ENCODE measurements at places on chromosomes 6 and 20. TPM values are rescaled to one million over a fixed set of nuclear protein-coding genes. Genes with fewer than 3 reads are reported as not detected.

DNA sequence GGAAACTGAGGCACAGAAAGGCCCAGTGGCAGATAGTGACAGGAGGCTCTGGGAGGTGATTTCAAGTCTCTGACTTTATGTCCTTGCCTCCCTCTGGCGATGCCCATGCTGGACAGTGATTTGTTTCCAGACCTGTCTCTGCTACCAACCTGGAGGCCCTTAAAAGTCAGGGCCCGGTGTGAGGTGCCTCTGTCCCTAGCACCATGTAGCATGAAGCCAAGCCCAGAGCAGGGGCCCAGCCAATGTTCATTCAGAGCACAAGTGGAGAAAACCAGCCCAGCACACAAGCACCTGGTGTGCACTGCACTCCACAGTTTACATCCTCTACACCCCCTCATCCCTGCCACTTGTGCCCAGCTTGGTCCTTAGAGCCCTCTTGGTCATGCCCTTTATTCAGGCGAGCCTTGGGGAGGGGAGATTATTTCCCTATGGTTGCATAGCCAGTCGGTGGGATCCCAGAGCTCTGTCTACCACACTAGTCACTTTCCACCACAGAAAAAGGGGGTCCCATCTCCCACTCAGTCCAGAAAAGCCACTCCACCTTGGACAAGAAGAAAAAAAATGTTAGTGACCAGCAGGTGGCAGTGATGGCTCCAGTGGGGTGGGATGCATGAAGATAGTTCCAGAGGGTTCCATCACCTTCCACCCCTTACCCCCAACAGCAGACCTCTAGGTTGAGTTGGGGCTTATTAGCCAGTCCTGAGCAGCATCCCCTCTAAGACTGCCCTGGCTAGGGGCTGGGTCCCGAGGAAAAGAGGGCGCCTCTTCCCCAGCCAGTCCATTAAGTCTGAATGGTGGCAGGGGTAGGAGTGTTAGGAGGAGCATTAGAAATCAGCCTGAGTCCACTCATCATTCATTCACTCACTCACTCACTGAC, 30.9 kb downstream of the KIAA1755 start:
- DNase-seq = no peak

GRCh38 chr6:116271149-116271708, 8.5 kb downstream of the TSPYL1 start:
- no peak for DNase-seq

GRCh38 chr6:161549977-161550655, 276.3 kb upstream of the AGPAT4 start:
- DNase-seq = no peak

DNA sequence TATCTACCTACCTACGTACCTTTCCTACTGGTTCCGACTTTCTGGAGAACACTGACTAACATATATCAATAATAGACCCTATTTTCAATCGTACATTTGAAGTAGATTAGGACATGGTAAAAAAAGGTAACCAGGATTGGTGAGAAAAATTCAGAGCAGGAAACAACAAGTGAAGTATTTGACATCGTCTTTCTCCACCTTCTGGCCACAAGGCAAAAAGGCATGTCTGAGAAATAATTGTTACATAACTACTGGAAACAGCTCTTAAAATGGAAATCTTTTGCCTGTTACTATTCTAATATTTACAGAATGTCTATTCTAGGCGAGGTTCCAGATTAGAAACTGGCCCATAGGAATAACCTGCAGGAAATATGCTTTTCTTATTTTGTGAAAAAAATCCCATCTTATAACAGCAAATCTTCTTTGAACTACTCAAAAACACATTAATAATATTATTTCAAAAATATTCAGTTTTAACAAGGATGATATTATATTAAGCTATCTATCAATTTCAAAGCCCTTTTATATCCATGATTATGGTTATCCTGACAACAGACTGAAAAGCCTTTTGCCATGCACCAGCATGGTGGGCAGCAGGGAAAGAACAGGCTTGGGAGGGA, 80.8 kb downstream of the RCAN2 start:
- no peak for DNase-seq

DNA sequence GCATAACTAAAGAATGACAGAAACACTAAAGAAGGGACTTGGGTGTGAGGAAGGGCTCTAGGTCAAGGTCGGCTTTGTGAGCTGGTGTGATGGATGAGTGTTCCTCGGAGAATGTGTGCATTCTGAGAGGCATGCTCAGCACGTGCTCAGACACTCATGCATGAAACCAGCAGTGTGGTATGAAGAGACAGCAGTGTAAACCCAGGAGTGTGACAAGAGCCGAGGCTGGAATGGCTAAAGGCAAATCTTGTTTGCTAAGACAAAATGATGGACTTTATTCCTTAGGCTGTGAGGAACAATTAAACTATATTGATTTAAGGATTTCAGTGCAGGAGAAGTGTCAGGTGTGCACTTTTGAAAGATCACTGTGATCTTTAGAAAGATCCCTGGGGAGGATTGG, 107.4 kb upstream of the MAP7 start:
- DNase-seq = no peak

- no peak for DNase-seq
These were observed 14.9 kb downstream of the KCNQ5 start for GRCh38 chr6:72636786-72637185.

- DNase-seq = no peak
These were observed 30.2 kb downstream of the PHACTR3 start for GRCh38 chr20:59634435-59635005.

Gene REV3L
- total RNA-seq = 20.7 TPM

Gene CCN6
- total RNA-seq = not detected

- DNase-seq = no peak
These were observed 253.4 kb downstream of the PHACTR1 start for GRCh38 chr6:12969966-12970365.

- no peak for DNase-seq
These were observed 20.5 kb upstream of the FOXC1 start for GRCh38 chr6:1589208-1589607.

DNA sequence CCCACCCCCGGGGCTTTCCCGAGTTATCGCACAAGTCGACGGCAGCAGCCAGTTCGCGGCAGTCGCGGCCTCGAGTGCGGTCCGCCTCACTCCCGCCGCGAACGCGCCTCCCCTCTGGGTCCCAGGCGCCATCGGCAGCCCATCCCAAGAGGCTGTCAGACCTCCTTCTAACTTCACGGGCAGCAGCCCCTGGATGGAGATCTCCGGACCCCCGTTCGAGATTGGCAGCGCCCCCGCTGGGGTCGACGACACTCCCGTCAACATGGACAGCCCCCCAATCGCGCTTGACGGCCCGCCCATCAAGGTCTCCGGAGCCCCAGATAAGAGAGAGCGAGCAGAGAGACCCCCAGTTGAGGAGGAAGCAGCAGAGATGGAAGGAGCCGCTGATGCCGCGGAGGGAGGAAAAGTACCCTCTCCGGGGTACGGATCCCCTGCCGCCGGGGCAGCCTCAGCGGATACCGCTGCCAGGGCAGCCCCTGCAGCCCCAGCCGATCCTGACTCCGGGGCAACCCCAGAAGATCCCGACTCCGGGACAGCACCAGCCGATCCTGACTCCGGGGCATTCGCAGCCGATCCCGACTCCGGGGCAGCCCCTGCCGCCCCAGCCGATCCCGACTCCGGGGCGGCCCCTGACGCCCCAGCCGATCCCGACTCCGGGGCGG, 1.6 kb downstream of the GNAS start:
- no peak for DNase-seq

- DNase-seq = no peak
These were observed 20.9 kb downstream of the KCTD20 start for GRCh38 chr6:36463676-36464075.

DNA sequence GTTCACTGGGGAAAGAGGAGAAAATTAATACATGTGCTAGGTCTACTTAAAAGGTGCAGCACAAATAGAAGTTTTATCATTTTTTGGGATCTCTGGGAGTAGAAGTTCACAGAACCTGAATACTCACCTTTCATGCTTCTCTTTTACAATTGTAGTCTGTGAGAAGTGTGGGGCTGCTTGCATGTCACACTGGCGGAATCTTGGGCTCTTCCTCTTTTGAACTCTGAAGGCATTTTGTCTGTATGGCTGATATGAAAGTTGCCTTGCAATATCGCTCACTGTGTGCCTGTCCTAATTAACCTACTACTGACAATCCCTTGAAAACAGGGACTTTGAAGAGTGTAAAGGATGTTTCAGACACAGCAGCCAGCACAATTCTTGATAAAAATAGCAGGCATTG, 65.9 kb upstream of the CLDN20 start:
- no peak for DNase-seq

DNA sequence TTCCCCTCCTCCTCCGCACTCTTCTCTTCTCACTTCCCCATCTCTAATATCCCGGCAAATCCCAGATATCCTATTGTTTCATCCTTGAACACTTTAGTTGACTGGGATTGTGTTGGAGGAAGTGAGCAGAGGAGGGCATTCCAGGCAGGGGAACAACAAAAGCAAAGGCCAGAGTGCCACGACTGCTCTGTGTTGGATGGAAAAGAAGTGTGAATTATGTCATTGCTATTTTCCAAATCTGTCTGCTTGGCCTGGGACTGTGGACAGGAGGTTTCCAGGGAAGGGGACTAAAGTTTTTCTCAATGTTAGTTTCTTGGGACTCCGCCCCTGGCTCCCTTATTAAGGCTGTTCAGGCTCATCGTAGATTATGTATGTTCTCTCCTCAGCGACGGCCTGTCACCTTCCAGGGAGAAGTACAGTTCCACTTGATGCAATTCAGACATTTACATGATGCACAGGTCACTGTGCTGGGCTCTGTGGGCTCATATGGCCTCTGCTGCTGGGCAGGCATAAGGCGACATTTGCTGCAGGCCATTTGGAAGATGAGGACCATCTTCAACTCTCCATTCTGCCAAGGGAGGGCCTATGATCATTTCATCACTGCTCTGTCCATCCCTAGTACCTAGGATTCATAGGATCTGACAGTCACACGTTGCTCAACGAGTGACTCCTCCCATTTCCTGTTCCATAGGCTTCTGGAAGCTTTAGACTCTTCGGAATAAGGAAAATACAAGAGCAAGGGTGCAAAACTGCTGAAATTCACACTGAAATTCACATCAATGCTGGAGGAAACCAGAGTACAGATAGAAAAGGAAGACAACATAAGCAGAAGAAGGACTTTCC, 99.1 kb upstream of the KCNK16 start:
- no peak for DNase-seq

DNA sequence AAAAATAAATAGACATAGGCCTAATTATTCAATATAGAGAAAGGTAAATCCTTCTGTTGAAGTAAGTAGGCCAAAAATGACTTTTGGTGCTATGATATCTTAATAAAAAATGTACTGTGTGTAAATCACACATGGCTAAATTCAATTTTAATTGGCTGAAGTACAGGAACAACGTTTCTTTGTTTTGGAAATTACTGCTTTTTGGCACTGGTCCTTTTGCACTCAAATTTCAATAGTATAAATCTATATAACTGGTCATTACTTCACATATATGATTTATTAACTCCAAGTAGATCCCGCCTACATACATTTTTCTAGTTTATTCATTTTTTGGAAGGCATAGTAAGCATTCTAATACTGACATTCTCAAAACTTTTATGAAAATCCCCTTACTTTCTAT, 114.5 kb downstream of the RALGAPA2 start:
- no peak for DNase-seq

DNA sequence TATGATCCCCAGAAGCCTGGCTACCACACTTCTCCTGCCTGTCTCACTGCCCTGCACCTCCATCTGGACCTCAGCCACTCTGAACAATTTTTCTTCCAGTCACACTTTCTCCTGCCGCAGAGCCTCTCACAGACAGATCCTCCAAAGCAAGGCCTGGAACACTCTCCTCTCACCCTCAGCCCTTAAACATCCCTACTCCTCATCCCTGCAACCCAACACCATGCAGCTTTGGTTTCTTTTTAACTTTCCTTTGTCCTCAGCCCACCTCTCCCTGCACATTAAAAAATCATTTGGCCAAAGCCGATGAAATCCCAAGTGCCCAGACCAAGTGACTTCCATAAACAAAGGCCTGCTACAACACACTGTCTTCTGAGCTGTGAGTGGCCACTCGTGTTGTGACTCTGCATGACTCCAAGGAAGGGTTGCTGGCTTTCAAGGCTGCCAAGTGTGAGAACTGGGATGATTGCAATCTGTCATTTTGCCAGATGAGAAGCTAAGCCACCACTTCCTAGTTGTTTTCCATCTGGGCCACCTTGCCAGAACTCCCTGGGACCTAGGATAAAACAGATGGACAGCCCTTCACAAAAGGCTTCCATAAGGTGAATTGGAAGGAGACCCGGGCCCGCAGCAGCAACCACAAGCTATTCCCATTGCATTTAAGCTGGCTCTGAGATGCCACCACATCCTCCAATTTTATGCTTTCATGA, 144.4 kb upstream of the SSTR4 start:
- DNase-seq = no peak

- DNase-seq = no peak
These were observed 46.9 kb upstream of the QKI start for GRCh38 chr6:163367497-163368183.

DNA sequence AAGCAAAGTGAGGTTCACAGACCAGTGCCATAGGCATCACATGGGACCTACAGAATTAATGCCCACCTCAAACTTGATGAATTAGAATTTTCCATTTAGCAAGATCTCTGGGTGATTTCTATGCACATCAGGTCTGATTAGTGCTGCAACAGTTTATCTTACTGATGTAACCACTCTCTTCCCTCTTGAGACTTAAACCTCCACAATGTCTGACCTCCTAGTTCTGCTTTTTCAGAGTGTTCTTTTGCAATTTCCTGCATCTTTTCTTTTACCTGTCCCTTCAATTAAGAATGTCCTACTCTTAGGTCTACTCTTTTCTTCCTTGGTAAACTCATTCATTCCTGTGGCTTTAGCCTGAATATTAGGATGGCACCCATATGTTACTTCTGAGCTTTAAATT, 615.3 kb downstream of the TFAP2A start:
- no peak for DNase-seq

GRCh38 chr6:55825402-55826051, 49.9 kb downstream of the BMP5 start:
- no peak for DNase-seq

- no peak for DNase-seq
These were observed 40.3 kb upstream of the TBX18 start for GRCh38 chr6:84804720-84805119.

- peak; percentile 83 for DNase-seq
These were observed 15.4 kb upstream of the IP6K3 start for GRCh38 chr6:33761922-33762629.

Gene PRKN
- total RNA-seq = 10.2 TPM
